ENCODE measurements at places on chromosomes 16 and 17. TPM values are rescaled to one million over a fixed set of nuclear protein-coding genes. Genes with fewer than 3 reads are reported as not detected.

ATP2A3 gene
- 6.0 TPM for total RNA-seq

STX1B gene
- total RNA-seq, result 0.48 TPM

GRAP gene
- 2.0 TPM for total RNA-seq

CFAP97D1 gene
- total RNA-seq, result not detected

TAC4 gene
- total RNA-seq, result not detected

KIF2B gene
- total RNA-seq, result not detected

NXN gene
- 20.2 TPM for total RNA-seq

KRTAP4-5 gene
- not detected for total RNA-seq

TMEM106A gene
- 3.6 TPM for total RNA-seq

ZPBP2 gene
- total RNA-seq, result not detected

ABCC12 gene
- not detected for total RNA-seq

SLC5A11 gene
- not detected for total RNA-seq

NPIPA8 gene
- total RNA-seq, result not detected

PARD6A gene
- 3.2 TPM for total RNA-seq

KCNJ12 gene
- total RNA-seq, result 12.2 TPM

SLC35G6 gene
- total RNA-seq, result not detected

ITGAL gene
- total RNA-seq, result 1.5 TPM

FMNL1 gene
- total RNA-seq, result 12.0 TPM

ITGAX gene
- 1.2 TPM for total RNA-seq

MAF gene
- total RNA-seq, result 19.6 TPM

RNF213 gene
- 29.9 TPM for total RNA-seq

SLC25A19 gene
- total RNA-seq, result 12.5 TPM

SNAI3 gene
- 3.0 TPM for total RNA-seq

MIEF2 gene
- total RNA-seq, result 32.7 TPM

PHF12 gene
- total RNA-seq, result 14.8 TPM

SLFN14 gene
- total RNA-seq, result not detected

SCARF1 gene
- 11.2 TPM for total RNA-seq
